Activated naive CD4-positive, alpha-beta T cell treated with anti-CD3 and anti-CD28 coated beads, Interleukin-2, amount 50 U/mL, for 72 hours (primary cell): ENCODE measurements at places on chromosomes 2 and 18. TPM values are rescaled to one million over a fixed set of nuclear protein-coding genes. Genes with fewer than 3 reads are reported as not detected.

- no peak for DNase-seq
These were observed 103.3 kb downstream of the MDH1 start for GRCh38 chr2:63692002-63692606.

DNA sequence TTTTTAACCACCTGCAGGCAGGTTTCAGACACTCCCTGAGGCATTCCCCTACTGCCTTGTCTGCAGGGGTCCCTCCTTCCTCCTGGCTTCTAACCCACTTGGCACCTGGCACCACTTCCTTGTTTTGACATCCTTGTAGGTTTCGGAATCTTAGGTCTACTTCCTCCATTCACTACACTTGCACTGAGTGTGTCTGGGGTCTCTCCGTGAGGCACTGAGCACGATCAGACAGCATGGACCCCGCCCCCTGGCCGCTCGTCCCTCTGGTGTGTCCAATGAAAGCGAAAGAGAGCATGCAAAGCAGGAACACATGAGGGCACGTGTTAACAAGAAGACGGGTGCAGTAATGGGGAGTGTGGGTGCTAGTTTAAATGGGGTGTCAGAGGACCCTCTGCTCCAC is 63.8 kb downstream of the HAUS1 start:
- DNase-seq = no peak

GRCh38 chr2:50674876-50675275 is 357.1 kb downstream of the NRXN1 start:
- DNase-seq = no peak

DNA sequence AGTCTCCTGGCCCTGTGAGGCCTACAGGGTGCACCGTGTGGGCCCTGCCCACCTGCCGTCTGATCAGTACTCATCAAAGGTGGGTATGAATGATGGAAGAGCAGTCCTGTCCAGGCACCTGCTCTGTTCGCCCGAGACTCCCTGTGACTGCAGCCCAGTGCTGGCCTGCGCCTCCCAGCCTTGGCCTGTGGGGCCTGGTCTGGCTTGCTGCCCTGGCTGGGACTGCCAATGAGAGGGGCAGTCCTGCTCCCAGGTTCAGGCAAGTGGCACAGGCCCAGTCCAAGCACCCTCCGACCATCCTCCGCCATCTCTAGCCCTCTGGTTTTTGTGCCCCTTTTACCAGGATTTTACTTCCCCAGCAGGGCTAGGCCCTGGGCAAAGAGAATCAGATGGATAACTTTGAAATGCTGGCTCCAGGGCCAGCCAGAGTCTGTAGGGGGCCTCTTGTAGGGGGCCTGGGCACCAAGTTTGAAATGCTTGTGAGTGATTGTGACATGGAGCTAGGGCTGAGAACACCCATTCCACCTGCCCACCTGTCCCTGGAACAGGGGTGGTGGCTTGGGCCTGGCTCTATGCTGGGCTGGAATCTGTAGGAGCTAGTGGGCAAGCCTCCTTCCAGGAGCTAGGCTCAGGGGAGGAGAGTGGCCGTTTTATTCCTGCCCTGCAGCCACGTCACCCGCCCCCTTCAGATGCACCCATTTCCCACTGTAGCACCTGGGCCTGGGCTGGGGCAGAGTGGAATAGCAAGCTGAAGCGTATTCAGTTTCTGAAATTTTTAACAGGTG is 8.7 kb upstream of the HS6ST1 start:
- no peak for DNase-seq

DNA sequence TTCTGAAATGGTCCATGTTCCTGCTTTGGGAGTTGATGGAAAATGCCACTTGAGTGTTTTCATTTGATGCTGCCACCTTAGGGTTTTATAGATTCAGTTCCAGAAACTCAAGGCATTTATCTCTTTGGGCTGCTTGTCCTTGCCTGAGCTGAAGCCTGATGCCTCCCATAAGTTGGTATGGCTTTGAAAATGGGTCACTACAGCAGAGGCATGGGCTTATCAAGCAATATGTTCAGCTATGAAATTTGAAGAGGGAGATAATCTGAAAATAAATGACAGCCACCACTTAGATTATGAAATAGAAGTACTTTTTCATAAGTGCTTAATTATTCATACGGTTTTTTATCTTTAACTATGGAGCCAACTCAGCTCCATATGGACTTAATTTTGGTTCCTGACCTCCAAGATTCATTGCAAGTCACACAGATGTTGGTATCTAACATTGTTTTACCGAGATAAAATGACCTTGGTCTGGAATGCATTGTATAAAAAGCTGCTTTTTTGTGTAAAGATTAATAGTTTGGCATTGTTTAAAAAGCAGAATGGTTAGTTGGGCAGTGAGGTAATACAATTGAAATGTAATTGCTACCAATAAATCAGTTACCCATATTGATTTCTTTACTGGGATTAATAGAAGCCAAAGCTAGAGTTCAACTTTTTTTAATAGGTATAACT is 4.5 kb downstream of the SLC14A1 start:
- DNase-seq = no peak

GRCh38 chr2:168348076-168348475 is 100.7 kb upstream of the STK39 start:
- no peak for DNase-seq

DNA sequence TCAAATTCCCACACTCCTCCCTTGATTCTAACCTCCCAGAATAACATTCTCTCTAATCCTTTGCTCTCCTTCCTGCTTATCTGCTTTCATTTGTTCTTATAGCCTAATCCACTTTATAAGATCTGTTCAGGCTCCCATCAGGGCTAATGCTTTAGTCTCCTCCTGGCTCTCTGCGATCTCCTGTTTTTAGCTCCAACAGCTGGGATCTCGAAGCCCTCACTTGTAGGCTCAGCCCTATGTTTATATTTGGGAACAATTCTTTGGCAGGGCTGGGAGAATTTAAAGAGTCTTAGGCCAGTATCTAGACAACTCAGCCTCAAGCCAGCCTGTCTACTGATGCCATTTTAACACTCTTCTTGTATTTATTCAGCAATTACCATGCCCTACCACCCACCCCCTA is 27.2 kb upstream of the RAPH1 start:
- no peak for DNase-seq

UGT1A8 gene
- total RNA-seq = not detected

IL36RN gene
- not detected for total RNA-seq
